Dermis microvascular lymphatic vessel endothelial cell (primary cell): ENCODE measurements at places on chromosomes 6 and 20.

GRCh38 chr6:44284121-44284520, 13.9 kb downstream of the TMEM151B start:
- DNase-seq = no peak

- DNase-seq = no peak
These were observed 54.6 kb downstream of the DLL1 start for GRCh38 chr6:170236131-170236836.

DNA sequence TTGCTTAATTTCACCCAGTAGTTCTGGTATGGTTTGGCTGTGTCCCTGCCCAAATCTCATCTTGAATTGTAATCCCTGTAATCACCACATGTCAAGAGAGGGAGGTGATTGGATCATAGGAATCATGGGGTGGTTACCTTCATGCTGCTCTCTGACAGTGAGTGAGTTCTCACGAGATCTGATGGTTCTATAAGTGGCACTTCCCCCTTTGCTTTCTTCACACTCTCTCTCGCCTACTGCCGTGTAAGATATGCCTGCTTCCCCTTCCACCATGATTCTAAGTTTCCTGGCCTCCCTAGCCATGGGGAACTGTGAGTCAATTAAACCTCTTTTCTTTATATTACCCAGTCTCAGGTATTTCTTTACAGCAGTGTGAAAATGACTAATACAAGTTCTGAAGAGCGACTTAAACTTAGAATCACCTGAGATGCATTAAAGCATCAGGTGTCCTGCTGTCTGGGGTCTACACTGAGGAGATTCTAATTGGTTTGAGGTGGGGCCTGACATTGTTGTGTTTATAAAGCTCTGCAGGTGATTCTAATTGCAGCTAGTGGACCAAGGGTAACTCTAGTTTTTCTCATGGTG, 82.1 kb upstream of the DTNBP1 start:
- DNase-seq = no peak

GRCh38 chr20:25470045-25470444, 62.6 kb downstream of the GINS1 start:
- DNase-seq = peak; percentile 34

- DNase-seq = no peak
These were observed 2.1 kb downstream of the MYL9 start for GRCh38 chr20:36543184-36544133.

DNA sequence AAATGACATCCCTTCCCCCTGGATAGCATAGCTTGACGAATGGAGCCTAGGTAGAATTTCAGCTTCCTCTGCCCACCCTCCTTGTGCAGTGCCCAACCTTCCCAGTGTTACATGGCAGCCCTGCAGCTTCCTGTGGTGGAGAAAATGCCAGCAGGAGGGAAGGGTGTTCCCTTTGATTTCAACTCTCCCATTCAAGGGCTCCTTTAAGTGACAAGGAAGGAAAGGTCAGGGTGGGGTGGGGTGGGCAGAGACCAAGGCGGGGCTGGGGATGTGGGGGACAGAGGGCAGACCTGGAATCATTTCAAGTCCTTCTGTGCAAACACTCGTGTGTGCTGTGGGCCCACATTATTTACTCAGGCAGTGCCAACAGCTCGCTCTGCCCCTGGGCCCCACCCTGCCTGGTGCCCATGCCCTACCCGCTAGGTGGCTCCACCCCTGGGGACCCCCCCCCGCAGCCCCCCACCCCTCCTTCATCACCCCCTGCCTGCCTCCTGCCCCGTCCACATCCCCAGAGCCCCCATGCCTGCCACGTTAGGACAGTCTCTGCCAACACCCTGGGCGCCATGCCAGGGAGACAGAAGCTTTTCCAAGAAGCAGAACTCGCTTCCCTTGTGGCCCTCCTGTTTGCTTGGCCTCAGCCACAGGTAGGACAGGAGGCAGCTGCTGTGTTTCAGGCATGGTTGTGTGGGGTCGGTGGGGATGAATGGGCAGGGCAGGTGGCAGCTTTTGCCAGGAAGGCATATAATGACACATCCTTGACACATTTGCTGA, 9.4 kb downstream of the SPDEF start:
- peak; percentile 22 for DNase-seq

DNA sequence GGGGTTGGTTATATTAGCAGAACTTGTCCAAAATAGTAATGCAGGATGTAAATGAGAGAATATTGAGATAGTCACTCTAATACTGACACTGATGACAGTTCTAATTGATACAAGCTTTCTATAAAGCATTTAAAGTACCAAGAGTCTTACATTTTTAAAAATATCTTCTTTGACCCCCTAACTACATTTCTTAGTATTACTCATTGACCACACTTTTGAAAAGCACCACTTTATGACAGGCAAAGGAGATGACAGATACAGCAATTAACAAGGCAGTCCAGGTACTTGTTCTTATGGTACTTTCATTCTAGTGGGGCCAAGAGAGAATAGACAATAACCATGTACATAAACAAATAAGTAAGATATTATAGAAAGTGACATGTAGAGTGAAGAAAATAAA, 139.4 kb upstream of the EYA4 start:
- DNase-seq = no peak

DNA sequence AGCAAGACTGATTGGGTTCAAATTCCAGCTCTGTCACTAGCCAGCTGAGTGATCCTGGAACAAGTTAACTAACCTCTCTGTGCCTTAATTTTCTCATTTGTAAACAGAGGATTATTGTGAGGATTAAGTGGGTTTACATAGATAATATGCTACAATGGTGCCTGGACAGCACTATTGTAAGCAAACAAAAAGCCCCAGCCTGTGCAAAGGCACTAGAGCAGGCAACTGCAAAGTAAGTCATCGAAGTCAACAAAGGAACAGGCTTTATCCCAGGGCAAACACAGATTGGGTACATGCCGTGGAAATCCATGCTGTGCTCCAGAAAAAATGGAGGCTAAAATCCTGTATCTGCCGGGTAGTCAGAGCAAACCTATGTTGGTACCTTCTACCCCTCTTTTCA, 43.2 kb upstream of the CTNNBL1 start:
- no peak for DNase-seq

DNA sequence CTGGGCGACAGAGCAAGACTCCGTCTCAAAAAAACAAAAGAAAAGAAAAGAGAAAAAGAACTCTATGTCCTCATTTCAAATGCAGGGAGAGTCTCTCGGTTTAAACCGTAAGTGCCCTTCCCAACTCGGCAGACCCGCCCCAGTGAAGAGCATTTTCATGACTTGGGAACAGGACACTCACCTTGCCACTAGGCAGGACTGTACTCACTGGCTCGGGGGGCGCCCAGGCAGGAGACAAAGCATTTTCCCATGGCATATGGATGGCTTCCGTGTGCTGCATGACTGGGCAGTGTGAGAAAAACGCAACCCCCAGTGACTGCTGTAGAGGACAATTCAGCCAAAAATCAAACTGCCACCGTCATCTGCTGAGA, 23.7 kb upstream of the MRGBP start:
- DNase-seq = no peak

GRCh38 chr6:148509119-148509799, 166.6 kb downstream of the SASH1 start:
- no peak for DNase-seq

GRCh38 chr6:106426250-106426970, 65.9 kb downstream of the CRYBG1 start:
- no peak for DNase-seq

- no peak for DNase-seq
These were observed 6.9 kb downstream of the HAO1 start for GRCh38 chr20:7933346-7933745.

DNA sequence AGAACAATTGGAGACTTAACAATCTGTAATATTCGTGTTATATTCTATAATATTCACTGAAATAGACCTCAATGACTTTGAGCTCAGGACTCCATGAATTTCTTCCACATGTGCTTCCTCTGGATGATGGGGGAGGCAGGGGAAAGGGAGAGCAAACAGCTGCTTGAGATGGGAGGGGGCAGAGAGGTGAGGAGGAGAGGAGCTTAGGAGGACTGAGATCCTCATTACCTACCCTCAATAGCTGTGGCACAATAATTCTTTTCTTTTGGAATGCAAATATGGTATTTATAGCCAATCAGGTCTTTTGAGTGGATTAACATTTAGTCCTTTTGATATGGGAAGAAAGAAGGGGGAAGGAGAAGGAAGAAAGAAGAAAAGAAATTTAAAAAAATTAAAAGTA, 64.1 kb upstream of the ZNF217 start:
- DNase-seq = no peak

GRCh38 chr20:62755817-62756724, 40.2 kb upstream of the MRGBP start:
- no peak for DNase-seq

- DNase-seq = no peak
These were observed 41.1 kb downstream of the PDE10A start for GRCh38 chr6:165621940-165622339.

GRCh38 chr6:31132806-31133205, 6.1 kb downstream of the PSORS1C2 start:
- DNase-seq = no peak

DNA sequence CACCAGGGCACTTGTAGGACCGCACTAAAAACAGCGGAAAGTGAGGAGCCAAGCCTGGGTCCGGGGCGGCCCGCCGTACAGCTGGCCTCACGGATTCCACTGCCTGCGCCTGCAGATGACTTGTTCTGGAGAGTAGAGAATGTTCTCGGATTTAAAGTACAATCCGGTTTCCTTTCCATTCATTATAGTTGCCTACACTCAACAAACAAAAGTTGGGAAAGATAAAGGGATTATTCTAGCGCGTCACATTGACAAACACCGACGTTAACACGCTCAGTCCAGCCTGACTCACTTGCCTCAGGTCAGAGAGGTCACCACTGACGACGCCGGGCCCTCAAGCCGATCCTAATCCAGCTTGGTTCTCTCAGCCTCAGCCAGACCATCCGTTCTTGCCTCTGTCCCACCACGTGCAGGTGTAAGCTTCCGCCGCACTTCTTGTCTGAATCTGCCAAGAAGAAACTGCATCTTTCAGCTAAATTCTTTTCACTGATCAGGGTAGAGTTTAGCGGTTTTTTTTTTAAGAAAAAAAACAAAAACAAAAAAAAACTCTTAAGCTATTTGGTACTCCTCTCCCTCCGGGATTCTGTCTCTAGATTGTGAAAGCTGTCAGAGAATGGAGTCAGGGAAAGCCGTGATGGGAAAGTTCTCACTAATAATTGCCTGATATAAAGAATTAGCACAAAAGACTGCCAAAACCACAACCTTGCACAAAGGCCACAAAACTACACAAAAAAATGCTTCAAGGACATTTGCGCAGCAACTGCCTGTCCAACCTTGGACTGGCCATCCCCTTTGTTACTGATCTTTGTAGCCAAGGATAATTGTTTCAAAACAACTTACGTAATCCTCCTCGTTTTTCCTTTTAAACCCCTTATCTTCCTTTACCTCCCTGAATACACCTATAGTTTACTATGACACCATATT, 1.1 kb upstream of the PHF10 start:
- DNase-seq = peak; percentile 88

- no peak for DNase-seq
These were observed 34.9 kb downstream of the FOXC1 start for GRCh38 chr6:1644516-1645060.

GRCh38 chr6:116028233-116028632, 32.5 kb downstream of the FRK start:
- DNase-seq = no peak

GRCh38 chr6:153032255-153032882, 29.9 kb upstream of the MTRF1L start:
- peak; percentile 74 for DNase-seq

DNA sequence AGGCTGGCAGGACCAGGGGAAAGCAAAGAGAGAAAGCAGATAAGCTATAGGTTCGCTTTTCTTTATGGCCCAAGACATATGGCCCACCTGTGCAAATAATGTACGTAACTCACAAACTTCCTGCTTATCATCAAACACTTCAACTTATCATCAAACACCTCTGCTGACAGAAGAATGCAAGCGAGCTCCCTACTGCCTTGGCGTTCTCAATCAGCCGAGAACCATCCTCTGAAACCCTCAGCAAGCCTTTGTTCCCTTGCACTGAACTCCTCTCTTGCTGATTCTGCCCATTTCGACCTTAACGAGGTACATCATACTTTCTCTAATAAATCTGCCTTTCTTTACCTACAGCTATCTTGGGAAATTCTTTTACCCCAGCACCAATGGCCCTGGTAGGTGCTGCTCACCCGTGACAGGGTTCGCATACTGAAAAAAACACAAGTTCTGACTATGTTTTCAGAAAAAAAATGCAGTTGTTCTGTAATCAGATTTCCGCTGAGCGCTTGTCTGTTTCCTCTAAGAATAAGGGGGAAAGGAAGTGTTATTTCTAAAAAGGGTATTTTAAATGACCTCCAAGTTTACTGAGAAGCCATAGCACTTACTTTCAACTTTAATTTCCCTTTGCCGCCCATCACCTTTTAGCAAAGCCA, 28.3 kb downstream of the SERPINB6 start:
- DNase-seq = peak; percentile 89

DNA sequence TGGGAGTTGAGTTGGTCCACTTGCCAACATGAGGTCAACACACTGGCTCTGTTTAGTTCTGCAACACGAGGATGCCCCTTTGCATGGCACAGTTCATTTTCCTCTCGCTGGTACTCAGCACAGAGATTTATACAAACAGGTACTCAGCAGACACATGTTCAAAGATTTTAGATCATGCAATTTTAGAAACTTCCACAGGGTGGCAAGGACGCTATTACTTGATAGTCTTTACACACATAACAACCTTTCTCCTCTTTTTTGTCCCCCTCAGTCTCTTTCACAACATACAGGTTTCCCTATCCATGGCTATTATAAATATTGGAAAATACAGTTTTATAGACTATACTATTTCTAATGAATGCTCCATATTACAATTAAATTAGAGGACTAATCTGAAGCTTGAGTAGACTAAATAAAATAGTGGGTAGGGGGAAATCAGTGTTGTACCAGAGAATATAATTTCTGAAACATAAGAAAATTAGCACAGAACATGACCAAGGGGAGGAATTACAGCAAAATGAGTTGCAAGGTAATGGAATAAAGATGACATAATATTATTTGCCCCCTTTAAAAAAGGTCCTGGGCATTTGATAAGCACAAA, 331.8 kb upstream of the BTBD3 start:
- peak; percentile 17 for DNase-seq

DNA sequence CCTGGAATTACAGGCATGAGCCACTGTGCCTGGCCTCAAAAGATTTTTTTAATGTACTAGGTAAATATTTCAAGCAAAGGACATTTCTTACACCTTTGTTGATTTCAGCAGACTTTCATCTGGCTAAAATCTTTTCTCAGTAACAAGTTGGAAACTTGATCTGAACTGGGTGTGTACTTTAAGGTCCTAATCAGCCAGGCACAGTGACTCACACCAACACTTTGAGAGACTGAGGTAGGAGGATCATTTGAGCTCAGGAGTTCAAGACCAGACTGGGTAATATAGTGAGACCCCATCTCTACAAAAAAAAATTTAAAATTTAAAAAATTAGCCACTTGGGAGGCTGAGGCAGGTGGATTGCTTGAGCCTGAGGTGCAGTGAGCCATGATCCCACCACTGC, 7.0 kb upstream of the RALGAPA2 start:
- no peak for DNase-seq

GRCh38 chr6:90463359-90463758, 123.5 kb downstream of the MAP3K7 start:
- DNase-seq = no peak
